Natural killer cell treated with Interleukin-12 subunit alpha and Interleukin-12 subunit beta and Interleukin-15 and Interleukin-18, amount 100 ng/mL, for 72 hours (primary cell): ENCODE measurements at places on chromosomes 3 and 15.

DNA sequence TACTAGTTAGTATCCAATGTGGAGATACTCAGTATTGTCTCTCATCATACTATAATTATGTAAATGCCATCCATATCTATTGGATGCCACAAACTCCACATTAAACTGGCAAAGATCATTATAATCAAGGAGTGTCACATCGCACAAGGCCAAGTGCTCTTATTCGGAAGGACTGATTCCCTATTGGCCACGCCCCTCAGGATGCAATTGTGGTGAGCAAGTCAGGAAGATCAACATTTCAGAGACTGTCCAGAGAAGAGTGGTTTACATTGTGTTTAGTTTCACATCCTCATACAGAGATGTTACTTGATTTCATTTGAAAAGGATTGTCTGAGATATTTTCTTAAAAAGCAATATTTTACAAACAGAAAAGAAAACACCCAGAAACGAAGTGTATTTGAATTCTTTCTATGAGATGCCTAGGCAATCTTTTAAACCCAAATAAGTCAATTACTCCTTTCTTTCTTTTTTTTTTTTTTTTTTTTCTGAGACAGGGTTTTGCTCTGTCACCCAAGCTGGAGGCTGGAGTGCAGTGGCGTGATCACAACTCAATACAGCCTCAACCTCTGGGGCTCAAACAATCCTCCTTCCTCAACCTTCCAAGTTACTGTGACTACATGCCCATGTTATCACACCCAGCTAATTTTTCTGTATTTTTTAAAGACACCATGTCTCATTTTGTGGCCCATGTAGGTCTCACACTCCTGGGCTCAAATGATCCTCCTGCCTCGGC, 369.1 kb downstream of the RBMS3 start:
- DNase-seq, result no peak

GRCh38 chr3:8981700-8982099, 18.4 kb upstream of the RAD18 start:
- no peak for DNase-seq

GRCh38 chr3:172442606-172443005, 5.7 kb downstream of the GHSR start:
- no peak for DNase-seq

- DNase-seq, result no peak
Observed at GRCh38 chr3:76912841-76913383, 127.0 kb upstream of the ROBO2 start.

- DNase-seq, result no peak
Observed at GRCh38 chr3:141382571-141382970, 14.3 kb downstream of the ZBTB38 start.

- no peak for DNase-seq
Observed at GRCh38 chr3:119380697-119381096, 82.7 kb downstream of the TMEM39A start.
